ENCODE measurements at places on chromosomes 11 and 22.

DNA sequence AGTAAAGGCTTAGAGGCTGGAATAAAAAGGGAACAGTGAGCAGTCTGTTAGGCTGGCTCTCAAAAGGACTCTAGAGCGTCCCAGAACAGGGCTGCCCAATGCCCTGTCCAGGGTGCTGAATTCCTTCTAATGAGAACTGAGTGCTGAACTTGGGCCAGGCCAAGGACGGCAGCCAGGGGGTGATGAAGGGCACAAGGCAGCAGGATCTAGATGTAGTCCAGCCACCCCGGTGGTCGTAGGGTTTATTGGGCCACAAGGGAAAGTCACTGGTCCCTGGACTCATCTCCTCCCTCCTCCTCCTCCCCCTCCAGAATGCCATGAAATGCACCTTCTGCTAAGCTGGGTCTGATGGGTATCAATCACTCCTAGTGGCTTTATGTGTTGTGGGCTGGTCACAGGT is 19.2 kb downstream of the NPTXR start:
- peak; percentile 46 for DNase-seq

GRCh38 chr11:60221181-60221580 is 21.8 kb downstream of the MS4A4E start:
- no peak for DNase-seq

DNA sequence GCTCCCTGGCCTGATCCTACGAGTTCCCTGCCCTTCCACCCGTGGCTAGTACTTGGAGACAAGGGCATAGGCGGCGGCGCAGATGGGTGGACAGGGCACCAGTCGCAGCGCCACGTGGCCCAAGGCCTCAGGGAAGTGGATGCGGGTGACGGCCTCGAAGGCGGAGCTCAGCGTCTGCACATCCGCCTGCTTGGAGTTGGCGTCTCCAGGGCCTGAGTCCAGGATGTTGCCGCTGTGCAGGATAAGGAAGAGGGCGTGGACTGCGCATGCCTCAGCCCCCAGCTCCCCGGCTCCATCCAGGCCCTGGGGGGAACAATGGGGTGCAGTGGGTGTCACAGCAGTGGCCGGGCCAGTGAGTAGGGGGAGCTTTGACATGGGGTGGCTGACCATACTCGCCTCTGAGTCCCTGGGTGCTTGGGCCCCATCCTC is 6.6 kb downstream of the PITPNM1 start:
- DNase-seq, result no peak

DNA sequence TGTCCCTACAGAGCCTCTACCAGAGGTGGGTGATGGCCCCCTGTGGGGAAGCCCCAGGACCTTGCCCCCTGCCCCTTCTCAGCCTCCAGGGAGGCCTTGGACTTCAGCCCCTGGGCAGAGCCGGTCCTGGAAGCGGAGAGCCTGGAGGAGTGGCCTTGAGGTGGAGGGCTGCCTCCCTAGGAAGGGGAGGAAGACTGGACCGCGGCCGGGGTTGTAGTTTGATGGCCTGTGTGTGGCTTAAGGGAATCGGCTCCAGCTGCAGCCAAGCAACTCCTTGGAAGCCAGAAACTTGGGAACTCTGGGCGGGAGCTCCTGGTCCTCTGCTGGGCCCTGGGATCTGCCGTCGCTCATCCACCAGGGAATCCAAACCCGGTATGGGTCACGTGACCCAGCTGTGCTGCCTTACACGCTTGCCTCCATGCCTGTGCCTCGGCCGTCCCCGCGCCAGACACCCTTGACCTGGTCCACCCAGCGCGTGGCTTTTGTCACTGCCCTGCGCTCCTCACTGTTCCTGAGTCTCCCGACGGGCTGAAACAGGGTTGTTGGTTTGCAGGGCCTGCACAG is 23.5 kb upstream of the ARHGAP8 start:
- no peak for DNase-seq

DNA sequence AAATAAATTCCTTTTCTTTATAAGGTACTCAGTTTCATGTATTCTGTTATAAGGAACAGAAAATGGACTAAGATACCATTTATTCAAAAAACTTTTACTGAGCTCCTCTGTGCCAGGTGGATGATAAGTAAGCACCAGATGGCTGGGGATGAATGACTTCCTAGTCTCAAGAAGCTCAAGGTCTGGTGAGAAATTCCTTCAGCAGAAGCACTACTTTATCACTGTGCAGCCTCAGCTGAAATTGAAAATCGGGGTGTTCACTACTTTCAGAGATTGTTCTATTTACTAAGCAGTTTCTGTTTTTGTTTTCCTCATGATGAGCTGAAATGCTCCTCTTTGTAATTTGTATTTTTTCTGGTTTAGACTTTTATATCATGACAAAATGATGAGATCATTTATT is 7.8 kb downstream of the LDHAL6A start:
- no peak for DNase-seq

- DNase-seq, result no peak
Measured at GRCh38 chr22:34160141-34160783, 240.0 kb upstream of the LARGE1 start.

DNA sequence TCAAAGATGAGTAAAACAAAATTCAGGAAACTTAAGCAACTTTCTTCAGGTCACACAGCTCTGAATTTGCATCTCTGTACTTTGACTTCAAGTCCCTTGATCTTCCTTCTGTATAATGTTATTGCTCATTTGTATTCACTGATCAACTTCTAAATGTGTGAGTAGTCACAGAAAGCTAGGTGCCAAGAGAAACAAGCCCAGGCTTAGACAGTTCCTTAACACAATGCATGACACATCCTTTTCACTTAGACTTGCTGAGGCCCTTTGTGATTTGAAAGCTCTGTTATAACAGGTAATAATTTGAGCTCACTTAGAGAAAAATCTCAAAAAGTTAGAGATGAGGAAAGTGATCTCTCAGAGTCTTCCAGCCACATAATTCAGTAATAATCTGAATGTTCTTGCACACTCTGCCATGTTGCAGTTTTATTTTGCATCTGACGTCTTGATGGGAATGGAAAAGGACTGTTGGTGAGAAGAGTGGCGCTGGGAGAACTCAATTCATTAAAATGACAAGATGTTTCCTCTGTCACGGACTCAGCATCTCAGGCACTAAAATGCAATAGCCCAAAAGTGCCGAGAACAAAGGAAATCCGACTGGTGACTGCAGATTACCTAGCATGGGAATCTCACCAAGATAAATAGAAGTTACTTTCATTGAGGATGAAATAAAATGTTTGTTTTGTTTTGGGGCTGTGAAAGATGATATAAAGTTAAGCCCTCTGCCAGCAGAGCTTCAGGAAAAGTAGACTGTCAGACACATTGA is 665.3 kb downstream of the OPCML start:
- DNase-seq, result peak; percentile 28

- no peak for DNase-seq
Measured at GRCh38 chr22:48750826-48751440, 1076.7 kb downstream of the BRD1 start.

DNA sequence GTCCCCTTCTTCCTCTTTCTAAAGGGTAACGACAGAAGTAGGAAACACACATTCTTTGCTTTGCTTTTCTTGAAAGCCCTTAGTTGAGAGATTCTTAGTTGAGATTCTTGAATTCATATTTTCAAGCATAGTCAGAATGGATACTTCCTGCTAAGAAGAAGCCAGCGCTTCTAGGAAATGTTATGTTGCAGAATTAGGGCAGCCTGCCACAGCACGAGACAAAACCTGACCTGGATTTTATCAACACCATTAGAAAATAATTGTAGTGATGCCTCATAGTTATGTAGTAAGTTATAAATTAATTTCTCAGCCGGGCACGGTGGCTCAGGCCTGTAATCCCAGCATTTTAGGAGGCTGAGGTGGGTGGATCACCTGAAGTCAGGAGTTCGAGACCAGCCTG is 37.9 kb upstream of the NUP160 start:
- peak; percentile 68 for DNase-seq

GRCh38 chr11:2835296-2835695 is 50.3 kb downstream of the CDKN1C start:
- no peak for DNase-seq

- DNase-seq, result peak; percentile 57
Measured at GRCh38 chr22:45804986-45805325, 133.3 kb downstream of the ATXN10 start.

GRCh38 chr11:98600786-98601773 is 419.7 kb upstream of the CNTN5 start:
- peak; percentile 48 for DNase-seq

GRCh38 chr11:11752679-11753078 is 89.1 kb upstream of the USP47 start:
- DNase-seq, result no peak

- DNase-seq, result no peak
Measured at GRCh38 chr11:45688472-45689033, 23.1 kb upstream of the CHST1 start.

- DNase-seq, result no peak
Measured at GRCh38 chr11:127492029-127492428, 491.5 kb upstream of the KIRREL3 start.

DNA sequence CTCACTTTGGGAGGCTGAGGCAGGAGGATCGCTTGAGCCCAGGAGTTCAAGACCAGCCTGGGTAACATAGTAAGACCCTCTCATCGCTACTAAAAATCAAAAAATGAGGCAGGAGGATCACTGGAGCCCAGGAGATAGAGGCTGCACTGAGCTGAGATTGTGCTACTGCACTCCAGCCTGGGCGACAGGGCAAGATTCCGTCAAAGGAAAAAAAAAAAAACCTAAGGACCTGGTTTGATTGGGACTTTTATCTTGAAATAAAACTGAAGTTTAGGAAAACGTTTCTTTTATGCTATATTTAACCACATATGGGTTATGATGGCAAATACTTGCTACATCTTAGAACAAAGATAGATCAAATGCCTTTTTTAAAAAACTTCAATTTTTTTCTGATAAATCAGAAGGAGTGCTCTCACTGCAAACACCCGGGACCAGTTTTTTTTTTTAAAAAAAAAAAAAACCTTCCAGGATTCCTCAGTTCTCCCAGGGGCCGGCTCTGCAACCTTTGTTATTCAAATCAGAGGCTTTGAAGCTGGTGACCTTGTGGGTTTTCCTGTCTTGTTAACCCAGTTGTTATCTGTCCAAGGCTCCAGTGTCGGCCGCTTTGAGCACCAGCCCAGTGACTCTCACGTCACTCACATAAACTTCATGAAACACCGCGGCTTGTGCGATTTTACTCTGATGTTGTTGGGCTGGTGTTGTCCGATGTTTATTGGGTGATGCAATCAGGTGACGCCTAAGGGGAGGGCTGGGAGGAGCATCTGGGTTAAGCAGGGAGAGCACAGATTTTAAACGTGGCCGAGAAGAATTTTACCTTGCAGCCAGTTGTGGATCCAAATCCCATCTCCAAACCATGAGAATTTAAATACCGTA is 24.7 kb upstream of the SLC22A12 start:
- DNase-seq, result peak; percentile 76

DNA sequence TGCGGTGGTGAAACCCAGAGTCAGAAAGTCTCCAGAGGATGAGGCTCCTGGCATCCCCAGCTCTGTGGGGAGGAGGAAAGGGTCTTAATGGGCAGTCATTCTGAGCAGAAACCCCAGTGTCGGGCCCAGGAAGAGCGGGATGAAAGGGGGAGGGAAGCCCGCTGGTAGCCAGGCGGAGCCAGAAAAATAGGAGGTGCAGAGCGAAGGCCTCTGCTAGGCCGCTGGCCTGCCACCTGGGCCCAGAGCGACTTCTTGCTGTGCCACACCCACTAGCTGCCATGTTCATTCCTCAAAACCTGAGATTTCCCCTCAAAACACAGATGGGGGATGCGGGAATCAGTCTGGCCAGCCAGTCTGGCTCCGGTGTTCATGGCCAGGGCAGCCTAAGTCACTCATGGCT is 650 bp upstream of the POU2AF3 start:
- DNase-seq, result no peak

DNA sequence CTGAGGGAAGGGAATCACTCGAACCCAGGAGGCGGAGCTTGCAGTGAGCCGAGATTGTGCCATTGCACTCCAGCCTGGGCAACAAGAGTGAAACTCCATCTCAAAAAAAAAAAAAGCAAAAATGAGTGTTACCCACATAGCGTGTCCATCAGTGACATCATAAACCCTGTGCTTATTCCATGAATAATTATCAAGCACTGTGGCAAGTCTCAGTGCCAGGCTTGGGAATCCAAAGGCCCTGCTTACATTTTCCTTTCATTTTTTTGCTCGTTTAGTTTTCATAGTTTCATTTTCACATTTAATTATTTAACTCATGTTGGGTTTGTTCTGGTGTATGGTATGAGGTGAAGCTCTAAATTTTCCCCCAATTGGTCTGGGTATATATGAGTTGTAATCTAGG is 46.5 kb downstream of the NEU3 start:
- DNase-seq, result no peak

DNA sequence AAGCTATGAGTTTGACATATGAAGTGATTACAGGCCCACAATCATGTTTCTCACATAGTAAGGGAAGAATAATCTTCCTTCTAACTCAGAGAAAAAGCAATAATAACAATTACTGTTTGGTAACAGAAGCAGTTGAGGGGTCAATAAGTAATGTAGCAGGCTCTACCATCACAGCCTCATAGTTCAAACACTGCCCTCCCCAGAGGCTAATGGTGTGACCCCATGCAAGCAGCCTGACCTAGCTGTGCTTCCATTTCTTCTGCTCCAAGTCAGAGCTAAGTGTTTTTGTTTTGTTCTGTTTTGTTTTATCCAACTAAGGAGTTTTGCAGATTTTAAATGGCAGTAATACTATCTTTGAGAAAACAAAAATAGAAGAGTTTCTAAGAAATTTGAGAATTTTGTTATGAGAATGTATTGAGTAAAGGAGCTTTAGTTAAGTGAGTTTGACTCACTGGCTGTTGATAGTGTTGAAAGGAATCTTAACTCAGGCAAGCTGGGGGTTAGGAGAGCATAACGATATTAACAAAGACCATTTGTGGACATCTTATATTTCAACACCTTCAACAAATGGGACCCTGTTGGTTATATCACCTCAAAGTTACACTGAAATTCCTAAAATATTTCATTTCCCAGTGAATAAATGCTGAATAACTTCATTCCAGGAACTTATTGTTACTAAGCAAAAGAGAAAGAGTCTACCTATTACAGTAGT is 48.5 kb downstream of the GUCY1A2 start:
- DNase-seq, result no peak

DNA sequence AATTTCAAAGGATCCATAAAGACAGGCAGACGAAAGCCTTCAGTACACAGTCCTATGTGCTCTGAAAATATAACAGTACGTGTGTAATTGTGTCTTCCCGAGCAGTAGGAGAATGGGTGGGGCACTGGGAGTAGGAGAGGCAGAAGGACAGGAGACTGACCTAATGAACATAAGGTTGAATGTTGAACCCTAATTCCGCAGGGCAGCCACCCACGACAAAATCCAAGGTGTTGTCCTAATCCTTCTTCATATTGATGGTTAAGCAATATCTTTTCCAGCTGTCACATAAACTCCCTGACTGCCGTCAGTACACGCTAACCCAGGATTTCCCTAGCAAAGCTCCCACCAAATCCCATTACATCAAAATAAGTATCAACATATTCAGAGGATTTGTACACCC is 34.5 kb downstream of the SPATA19 start:
- DNase-seq, result no peak

GRCh38 chr11:12922980-12923507 is 86.1 kb upstream of the RASSF10 start:
- no peak for DNase-seq

- no peak for DNase-seq
Measured at GRCh38 chr11:13354335-13354734, 76.7 kb downstream of the BMAL1 start.

- DNase-seq, result no peak
Measured at GRCh38 chr11:104095791-104096190, 59.4 kb downstream of the DDI1 start.
